ENCODE measurements at places on chromosomes 3 and 15. TPM values are rescaled to one million over a fixed set of nuclear protein-coding genes. Genes with fewer than 3 reads are reported as not detected.

- peak; percentile 36 for DNase-seq
These were observed 95.0 kb downstream of the ATG7 start for GRCh38 chr3:11367143-11367693.

DNA sequence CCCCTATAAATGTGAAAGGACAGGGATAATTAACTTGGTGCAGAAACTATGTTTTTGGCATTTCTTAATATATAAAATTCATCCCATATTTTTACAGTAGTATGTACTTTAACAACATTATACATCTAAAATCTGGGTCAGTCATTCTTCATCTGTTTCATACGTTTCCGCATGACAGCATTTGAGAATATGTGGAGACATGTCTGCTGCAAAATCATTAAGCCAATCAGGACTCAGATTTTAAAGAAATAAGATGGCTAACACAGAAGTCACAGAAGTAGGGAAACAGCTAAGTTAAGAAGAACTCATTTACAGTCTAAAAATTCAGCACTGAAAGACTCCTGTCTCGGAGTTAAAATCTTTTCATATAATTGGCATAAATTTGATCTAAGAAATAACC lies 200.4 kb downstream of the TAFA4 start:
- DNase-seq: no peak

DNA sequence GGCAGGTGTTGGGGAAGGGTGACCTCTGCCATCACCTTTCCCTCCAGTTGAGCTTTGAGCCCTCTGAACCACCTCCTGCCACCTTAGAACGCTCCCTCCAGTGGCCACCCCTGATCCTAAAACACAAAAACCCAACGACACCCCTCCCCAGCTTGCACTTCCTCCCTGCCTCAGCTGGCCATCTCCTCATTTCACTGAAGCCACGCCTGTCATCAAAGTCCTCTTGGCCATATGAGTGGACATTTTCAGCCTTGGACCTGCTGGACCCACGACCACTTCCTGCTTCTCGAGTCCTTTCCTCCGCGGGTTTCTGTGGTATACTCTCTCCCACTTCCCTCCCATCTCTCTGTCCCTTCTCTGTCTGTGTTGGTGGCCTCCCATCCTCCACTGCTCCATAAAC lies 48.5 kb upstream of the NR2C2 start:
- DNase-seq: no peak

GRCh38 chr15:85760049-85760448 lies 34.7 kb downstream of the KLHL25 start:
- no peak for DNase-seq

GRCh38 chr3:42613462-42613861 lies 13.0 kb downstream of the NKTR start:
- DNase-seq: no peak

DNA sequence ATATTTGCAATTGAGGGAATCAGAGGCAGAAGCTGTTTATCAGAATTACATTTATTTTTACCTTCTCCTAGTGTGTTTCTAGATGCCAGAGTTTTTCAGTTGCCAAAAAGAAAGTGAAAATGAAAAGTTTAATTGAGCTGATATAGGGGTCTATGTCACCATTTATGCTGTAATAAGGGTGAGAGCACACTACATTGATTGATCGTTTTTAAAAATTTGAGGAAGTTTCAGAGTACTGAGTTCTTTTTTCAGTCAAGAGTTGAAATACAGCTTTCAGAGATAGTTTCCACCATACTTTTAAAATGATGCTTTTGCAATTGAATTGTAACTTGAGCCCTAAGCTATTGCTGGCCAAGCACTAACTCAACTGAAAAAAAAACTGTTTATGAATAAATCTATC lies 326.9 kb downstream of the UNC13C start:
- no peak for DNase-seq

- peak; percentile 95 for DNase-seq
These were observed 3.0 kb upstream of the PPP1R2 start for GRCh38 chr3:195546130-195546560.

- peak; percentile 35 for DNase-seq
These were observed 114.6 kb downstream of the CYP19A1 start for GRCh38 chr15:51223771-51224229.

The IL20RB gene
- total RNA-seq: not detected

The SV2B gene
- 2.5 TPM for total RNA-seq

The CCR4 gene
- not detected for total RNA-seq

Measured in adrenal gland (tissue), 19 donors.